ENCODE measurements at places on chromosomes 13 and 19. TPM values are rescaled to one million over a fixed set of nuclear protein-coding genes. Genes with fewer than 3 reads are reported as not detected.

Gene ZNF99
- polyA plus RNA-seq = 0.04 TPM

Gene LILRB3
- 2.8 TPM for polyA plus RNA-seq

Gene PNMA8A
- 61.7 TPM for polyA plus RNA-seq

Gene PEX11G
- 2.5 TPM for polyA plus RNA-seq

Gene ISYNA1
- 313 TPM for polyA plus RNA-seq

Gene SLITRK1
- polyA plus RNA-seq = 0.03 TPM

Gene USHBP1
- 23.6 TPM for polyA plus RNA-seq

Gene PLEKHJ1
- polyA plus RNA-seq = 18.1 TPM

Gene F10
- polyA plus RNA-seq = 48.3 TPM

Gene DNAJC15
- 13.5 TPM for polyA plus RNA-seq

Data from adrenal gland (tissue), 19 donors.